Activated CD4-positive, CD25-positive, alpha-beta regulatory T cell treated with anti-CD3 and anti-CD28 coated beads, Interleukin-2, amount 50 U/mL, for 16 hours (primary cell): ENCODE measurements at places on chromosomes 13 and 19.

- no peak for DNase-seq
Observed at GRCh38 chr13:44293908-44294735, 79.5 kb upstream of the SERP2 start.

- DNase-seq = no peak
Observed at GRCh38 chr19:51116736-51117286, 7.9 kb upstream of the SIGLEC9 start.

DNA sequence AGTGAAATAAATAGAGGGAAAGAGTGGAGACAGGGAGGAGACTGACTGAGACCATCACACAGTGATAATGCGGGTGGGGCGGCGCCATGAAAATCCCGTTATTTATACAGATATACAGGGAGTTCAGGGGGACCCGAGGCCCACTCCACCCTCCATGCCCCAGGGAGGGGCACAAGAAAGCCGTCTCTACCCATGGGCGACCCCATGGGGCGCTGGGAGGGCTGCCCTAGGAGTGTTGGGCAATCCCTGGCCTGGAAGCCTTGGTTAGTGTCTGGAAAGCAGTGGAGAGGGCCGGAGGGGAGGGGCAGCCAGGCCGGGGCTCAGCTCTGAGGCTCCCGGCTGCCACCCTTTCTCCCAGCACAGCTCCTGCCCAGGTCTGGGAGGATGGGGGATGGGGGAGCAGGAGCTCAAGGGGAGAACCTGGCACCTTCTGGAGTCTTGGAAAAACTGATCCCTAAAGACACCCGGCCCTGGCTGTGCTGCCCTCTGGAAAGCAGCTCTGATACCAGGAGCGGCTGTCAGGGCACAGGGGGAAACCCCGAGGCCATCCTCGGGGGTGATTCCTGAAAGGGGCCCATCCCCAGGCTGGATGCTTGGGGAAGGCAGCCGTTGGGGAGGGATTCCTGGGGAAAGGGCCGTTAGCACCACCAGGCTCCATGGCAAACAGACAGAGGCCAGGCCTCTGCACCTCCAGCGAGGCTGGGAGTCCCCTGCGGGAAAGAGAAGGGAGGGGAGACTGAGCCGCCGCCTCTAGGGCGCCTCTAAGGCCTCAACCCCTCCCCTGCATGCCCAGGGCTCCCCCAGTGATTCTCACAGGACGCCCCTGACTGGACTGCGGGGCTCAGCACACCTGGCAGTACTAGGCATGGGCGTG, 3.0 kb upstream of the PRKD2 start:
- no peak for DNase-seq

DNA sequence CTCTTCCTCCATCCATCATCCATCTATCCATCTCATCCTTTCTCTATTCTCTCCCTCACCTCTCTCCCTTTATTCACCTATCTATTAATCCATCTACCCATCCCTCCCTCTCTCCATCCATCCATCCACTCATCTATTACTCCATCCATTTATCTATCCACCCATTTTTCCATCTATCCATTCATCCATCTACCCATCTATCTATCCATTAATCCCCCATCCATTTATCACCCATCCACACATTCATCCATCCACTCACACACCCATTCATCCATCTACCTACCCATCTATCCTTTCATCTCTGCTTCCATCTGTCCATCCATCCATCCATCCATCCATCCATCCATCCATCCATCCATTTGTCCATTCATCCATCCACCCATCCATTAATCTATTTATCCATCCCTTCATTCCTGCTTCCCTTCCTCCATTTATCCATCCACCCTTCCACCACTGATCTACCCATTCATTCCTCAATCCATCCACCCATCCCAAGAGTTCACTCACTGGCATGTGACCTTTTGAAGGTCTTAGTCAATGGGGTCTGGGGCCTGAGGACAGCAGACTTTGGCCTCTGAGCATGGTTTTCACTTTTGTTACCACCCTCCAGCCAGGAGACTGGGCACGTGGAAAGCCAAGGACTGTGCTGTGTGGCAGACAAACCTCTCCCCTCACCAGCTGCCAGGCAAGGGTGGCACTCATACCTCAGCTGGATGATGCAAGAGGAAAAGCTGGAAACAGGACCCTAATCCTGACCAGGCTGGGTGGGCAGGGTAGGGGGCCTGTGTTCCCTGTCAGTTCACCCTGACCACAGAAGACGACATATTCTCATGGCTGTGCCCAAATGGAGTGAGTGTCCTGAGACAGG, 126.7 kb downstream of the URI1 start:
- no peak for DNase-seq

GRCh38 chr13:19093369-19093768, 88.3 kb downstream of the TUBA3C start:
- DNase-seq = no peak

DNA sequence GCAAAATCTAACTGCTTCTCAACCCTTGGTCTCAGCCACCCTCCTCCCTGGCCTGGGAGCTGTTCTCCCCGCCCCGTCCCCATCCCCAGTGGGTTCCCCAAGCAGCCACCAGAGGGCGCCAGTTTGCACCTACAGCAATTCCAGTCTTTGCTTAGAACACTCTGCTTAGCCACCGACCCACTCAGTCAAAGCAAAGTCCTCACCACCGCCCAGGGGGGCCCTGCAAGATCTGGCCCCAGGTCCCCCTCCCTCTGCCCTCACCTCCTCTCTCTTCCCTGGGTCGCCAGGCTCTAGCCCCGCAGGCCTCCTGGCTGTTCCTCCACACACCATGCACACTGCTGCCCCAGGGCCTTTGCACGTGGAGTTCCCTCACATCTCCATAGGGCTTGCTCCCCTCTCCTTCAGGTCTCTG, 12.4 kb downstream of the TMEM143 start:
- DNase-seq = peak; percentile 67

DNA sequence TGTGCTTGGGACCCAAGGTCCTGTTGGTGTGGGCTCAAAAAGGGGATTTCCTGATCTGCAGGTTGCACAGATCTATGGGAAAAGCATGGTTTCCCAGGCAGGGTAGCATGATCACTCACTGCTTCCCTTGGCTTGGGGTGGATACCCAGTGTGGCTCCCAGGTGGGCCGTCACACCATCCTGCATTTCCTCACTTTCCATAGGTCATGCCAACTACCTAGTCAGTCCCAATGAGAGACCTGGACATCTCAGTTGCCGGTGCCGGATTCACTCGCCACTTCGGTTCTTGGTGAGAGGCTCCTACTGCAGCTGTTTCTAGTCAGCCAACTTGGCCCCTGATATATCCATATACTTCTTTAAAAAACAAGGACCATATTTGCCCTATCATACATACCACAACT, 503.0 kb downstream of the PCDH17 start:
- no peak for DNase-seq

DNA sequence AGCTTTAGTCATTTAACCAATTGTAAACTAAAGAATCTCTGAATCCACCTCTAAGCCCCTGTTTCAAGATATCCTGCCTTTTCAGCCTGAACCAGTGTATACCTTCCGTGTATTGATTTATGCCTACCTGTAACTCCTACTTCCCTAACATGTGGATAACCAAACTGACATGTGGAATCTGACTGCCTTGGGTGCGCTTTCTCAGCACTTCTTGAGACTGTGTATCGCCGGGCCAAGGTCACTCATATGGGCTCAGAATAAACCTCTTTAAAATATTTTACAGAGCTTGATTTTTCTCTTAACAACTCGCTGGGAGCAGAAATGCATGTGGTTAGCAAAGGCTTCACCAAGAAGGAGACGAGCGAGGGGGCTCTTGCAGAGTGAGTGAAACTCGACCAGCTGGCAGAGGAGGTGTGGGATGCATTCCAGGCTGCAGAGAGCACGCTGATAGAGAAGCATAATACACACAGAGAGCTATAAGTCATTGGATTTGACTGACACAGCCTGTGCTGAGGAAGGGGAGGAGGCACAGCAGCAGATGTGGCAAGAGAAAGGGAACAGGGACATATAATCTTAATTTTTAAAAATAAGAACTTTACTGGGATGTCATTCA, 268.2 kb upstream of the MAB21L1 start:
- DNase-seq = no peak

DNA sequence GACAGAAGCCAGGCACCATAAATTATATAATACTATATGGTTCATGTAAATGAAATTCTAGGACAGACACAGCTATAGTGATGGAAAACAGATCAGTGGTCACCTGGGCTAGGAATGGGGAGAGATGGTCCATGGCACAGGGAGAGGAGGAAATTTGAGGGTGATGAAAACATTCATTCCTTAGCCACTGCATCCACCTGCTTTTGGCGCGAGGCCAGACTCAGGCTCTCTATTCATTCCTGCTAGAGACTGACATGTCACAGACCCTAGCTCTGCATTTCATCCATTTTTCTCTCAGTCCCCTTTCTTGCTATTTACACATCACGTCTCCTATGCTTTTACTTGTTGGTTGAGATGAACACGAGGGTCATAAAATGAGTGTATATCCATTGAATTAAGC, 628.3 kb upstream of the SLC10A2 start:
- no peak for DNase-seq

DNA sequence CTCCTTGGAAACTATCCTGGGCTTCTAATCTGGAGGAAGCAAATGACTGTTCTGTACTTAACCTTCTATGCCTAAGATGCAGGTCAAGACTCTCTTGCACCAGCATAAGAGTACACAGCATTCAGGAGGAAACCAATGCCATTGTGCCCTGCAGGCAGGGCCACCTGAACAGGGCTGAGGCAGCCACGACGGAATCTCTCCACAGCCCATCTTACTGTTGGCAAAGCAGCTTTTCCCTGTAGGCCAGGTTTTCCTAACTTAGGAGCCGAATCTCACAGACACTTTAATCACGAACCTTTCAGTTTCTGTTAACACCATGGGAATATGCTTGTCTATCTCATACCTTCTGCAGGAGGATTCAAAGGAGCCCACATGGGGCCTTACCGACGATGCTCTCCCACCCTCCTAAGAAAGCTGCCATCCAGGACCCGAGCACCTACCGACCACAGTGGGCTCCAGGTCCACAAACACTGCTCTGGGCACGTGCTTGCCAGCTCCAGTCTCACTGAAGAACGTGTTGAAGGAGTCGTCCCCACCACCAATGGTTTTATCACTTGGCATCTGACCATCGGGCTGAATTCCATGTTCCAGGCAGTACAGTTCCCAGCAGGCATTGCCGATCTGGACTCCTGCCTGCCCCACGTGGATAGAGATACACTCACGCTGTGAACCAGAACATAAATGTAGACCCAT, 2.6 kb downstream of the TUBA3C start:
- DNase-seq = no peak

DNA sequence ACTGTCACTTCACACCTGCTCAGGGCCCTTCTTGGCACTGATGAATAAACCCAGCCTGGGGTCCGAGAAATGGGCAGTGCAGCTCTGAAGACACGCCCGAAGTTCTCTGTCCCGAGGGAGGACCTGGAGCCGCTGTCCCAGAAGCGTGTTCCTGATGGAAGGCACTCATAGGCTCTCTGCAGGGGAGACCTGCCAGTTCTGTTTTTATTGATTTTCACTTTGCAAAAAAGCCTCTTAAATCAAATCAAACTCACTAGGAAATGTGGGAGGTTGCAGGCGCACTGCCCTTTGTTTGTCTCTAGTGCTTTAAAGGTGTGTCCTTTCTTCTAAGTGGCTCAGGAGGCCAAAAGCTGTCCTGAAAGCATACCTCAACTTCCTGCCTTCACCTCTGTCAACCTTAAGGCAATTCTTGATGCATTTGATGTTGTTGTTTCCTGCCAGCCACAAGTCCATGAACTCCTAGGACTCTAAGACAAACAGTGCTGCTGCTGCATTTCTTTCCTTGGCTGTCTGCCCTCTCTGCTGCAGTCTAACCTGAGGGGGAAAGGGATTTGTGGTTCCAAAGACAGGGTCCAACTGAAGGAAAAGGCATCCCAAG, 663.2 kb downstream of the UQCRFS1 start:
- DNase-seq = no peak

DNA sequence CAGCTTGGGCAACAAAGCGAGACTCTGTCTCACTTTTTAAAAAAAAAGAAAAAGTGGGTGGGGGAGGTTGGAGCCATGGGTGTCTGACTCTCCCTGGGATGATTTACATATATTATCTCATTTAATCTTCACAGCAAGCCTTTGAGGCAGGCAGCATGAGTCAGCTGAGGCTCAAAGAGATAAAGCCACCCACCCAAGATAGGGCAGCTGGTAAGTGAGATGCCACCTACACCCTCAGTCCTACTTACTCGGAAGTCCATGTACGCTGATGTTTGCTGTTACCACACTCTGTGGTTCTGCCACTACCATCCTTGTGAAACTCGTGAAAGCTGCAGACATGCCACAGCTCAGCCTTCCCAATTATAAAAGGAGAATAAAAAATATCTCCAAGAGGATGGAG, 142.0 kb upstream of the TSHZ3 start:
- no peak for DNase-seq

GRCh38 chr13:72890546-72890945, 108.6 kb downstream of the PIBF1 start:
- DNase-seq = no peak

DNA sequence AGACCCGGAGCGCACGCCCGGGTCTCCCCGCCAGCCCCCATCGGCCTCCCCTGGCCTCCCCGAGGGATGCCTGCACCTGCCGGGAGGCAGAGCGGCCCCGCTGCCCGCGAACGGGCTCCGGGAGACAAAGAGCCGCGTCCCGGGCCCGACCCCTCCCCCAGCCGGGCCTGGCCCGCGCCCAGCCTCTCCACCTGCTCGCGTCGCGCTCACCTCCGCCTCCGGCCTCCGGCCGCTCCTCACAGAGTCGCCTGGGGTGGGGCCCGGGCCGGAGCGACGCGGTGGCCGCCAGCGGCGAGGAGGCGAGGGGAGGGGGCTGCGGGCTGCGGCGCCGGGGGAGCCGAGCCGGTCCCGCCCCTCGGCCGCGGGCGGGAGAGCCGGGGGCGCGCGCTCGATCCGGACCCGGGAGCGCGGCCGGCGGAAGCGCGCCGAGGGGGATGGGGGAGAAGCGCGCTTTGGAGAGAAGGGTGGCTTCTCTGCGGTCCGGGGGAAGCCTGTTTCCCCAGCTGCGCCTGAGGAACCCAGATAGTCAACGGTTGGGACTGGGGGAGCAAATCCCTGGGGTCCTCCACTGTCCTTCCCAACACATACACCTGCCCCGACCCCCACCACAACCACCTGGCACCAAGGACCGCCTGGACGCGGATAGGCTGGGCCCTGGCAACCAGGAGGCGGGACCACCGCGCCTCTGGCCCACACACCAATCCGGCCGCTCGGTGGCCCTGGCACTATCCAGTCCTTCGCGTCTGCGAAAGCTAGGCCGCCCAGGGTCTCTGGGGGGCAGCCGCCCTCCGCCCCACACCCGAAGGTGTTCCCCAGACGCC, at the start of gene PRR36:
Gene PRR36 (minus strand): TSS at position 315 of the 821 bp plus-strand sequence. CDS start 701 bp downstream, outside the sequence.
- no peak for DNase-seq

GRCh38 chr13:49877629-49878218, 58.4 kb downstream of the SPRYD7 start:
- no peak for DNase-seq

DNA sequence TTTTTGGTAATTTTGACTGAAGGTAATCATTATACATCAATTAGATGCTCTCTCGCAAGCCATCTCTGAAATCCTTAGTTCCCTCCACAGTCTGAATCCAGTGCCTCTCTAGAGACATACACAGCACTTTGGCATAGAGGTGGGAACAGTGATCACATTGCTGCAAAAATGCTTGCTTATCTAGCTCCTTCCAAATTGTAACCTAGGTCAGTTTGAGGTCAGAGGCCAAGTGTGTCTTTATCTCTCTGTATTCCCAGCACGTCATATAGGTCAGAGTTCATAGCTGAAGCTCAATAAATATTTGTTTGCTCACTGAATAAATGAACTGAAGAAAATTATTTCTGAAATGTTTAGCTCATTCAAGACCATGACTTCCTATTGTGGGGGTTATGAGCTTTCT, 462.5 kb downstream of the DIAPH3 start:
- DNase-seq = no peak

GRCh38 chr13:100636004-100636403, 38.6 kb downstream of the TMTC4 start:
- DNase-seq = no peak

- no peak for DNase-seq
Observed at GRCh38 chr13:101017123-101017872, 342.7 kb upstream of the TMTC4 start.
